ENCODE measurements at places on chromosomes 16 and 17.

DNA sequence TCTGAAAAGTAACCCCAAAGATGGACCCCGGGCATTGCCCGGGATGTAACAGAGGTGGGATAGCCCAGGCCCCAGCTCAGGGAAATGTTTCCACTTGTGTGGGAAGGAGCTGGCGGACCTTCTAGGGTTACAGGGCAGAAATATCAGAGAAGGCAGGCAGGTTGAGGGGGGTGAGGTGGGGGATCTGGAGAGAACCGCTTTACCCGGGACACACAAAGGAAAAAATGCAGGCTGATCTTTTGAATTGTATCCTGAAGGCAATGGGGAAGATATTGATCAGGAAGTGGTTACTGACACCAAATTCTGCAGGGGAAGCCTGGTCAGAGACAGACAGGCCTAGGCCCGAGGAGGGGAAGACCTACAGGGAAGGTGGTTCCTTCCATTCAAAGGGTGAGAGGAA is 3.5 kb downstream of the SLC47A1 start:
- DNase-seq = no peak

DNA sequence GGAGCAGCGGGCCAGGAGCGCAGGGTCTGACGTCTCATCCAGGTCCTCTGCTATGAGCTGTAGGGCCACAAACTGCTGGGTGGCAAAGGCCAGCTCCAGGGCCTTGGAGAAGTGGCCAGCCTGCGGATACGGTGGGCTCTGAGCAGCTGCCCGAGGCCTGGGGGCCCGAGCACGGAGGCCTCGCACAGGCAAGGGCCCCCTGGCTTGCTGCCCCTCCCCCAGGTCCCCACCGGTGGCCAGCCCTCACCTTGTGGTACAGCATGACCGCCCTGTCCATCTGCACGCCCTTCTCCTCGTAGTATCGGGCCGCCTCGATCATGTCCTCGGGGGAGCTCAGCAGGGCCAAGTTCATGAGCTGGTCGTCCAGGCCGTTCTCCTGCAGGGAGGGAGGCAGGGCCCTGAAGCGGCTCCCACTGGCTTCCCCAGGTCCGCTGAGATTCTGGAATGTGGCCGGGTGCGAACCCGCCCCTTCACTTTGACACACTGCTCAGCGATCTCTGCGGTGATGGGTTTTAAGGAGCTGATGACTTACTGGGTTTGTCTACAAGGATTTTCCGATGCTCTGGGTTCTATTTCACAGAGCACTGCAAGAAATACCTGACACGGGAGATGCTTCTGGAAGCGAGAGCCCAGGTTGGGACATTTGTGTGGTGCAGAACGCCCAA is 9.8 kb upstream of the TMEM204 start:
- DNase-seq = no peak

DNA sequence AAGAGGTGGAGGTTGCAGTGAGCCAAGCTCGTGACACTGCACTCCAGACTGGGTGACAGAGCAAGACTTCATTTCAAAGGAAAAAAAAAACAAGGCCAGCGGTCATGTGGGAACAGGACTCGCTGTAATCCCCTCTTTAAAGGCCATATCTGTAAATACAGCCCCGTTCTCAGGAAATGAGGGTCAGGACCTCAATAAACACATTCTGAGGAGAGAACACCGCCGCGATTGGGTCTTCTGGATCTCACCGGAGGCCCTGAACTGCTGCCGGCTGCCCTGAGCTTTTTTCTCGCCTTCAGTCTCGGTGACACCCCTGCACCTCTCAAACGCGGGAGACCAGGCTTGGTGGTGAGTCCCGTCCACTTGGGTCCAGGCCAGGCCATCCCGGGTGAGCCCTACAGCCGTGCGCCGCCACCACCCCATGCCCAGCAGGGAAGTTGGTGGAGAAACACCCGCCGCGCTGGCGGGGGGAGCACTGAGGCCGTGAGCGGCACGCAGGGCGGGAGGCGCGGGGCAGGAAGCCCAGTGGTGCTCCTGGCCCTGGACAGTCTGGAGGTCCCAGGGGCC is 28.4 kb downstream of the SLC25A10 start:
- no peak for DNase-seq

DNA sequence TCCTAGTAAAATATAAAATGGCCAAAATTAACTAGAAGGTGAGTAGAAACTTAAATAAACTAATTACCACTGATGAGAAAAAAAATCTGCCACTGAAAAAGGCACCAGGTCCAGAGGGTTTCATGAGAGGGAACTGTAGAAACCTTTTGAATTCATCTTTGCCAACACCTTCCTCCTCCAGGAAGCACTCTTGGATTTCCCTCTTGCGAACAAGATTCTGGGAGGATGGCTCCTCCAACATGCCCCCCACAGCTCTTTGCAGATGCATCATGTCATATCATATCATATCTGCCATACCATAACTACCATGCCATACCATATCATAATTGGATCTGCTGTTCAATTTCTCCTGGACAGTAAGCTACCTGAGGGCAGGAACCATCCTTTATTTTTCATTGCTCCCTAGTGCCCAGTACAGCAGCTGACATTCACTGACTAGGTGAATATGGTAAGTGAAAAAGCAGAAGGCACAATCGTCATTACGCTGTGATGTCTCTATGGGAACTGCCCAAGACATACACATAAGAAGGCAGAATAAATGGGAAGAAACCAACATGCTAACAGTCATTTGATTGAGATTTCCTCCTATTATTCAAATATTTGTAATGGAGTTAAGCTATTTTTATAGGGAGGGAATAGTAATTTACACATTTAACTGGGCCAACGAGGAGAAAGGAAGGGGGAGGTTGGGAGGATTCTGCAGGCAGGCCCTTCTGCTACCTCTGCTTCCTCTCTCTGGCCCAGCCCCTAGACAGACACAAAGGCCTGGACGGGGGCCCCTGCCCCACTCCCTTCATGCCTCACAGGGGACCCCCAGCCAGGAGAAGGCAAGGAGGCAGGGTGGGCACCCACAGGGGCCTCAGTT is 110.1 kb upstream of the SMURF2 start:
- no peak for DNase-seq

GRCh38 chr16:65779201-65779600 is 587.3 kb upstream of the CDH5 start:
- no peak for DNase-seq

DNA sequence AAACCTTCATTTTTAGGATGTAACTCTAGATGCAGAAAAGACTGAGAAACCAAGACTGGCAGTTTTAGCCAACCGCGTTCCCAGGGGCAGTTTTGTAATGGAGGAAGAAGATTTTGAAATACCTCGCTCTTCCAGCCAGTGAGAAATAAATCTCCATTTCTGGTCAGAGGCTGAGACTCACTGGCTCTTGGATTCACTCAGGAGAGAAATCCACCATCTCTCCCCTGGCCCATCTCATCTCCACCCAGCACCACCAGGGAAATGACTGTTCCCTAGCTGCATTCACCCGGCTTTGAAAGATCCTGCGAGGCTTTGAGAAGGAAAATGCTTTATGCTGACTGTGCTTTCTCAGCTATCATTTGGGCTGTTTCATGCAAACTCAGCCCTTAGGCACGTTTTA is 185.2 kb downstream of the SOX9 start:
- no peak for DNase-seq

GRCh38 chr16:89105599-89106151 is 12.0 kb downstream of the ACSF3 start:
- no peak for DNase-seq

- DNase-seq = no peak
Observed at GRCh38 chr16:57071831-57072582, 20.4 kb upstream of the CPNE2 start.

- no peak for DNase-seq
Observed at GRCh38 chr16:78290395-78290794, 190.9 kb downstream of the WWOX start.

DNA sequence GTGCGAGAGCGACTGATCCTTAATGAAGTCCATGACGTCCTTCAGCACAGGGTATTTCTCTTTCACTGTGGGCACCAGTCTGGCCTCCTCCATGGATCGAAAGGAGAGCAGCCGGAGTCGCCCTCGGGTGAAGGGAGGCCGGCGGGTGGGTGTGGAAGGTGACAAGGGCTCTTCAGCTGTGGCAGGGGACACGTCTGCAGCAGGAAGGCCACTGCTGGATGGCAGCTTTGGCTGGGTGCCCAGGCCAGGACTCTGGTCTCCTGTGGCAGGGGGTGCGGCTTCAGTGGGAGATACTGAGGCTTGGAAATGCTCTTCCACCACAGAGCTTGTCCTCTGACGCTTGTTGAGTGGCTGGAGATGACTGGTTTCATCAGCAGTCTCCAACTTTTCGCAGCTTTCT is 78.5 kb downstream of the ZZEF1 start:
- DNase-seq = no peak

DNA sequence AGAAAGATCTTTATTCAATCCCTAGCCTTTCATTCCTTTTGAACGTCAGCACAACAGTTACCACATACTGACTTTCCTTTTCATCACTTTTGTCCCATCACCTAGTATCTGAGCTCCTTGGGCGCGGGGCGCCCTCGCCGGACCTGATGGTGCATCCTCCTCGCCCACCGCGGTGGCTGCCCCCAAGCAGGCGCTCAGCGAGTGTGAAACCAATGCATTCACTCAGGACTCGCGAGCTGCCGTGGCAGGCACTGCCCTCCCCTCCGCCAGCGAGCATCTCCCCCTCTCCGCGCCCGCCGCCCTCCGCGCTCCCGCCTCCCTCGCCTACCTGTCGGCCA is 756 bp downstream of the KLHL11 start:
- peak; percentile 10 for DNase-seq

GRCh38 chr17:68775318-68775717 is 174.2 kb upstream of the FAM20A start:
- DNase-seq = no peak

- no peak for DNase-seq
Observed at GRCh38 chr17:80908776-80909175, 82.9 kb upstream of the CHMP6 start.

DNA sequence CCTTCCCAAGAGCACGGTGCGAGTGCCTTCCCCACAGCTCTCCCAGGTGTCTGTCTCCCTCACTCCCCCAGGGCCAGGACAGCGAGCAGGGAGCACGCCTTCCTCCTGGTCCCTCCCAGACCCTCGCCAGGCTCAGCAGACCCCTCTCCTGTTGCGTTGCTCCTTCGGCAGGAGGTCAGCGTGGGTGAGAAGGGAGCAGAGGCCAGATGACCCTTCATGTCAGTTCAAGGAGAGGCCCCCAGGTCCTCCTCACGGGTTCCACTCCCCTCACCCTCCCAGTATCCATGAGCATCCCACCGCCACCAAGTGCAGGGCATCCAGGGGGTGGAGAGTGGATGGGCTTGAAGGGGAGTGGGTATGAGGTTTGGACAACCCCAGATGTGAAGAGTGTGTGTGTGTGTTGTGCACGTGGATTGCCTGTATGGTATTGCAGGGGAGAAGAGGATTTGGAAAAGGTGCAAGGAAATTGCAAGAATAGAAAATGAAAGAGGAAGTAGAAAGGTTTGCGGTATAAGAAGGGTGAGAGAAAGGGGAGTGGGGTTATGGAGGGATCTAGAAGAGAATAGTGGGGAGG is 17.7 kb downstream of the SGCA start:
- no peak for DNase-seq

Measured in NCI-H1105 (cell line).